Neural progenitor cell (in vitro differentiated cells): ENCODE measurements at places on chromosomes 1 and 21. TPM values are rescaled to one million over a fixed set of nuclear protein-coding genes. Genes with fewer than 3 reads are reported as not detected.

- DNase-seq: no peak
- no peaks in the 10 kb centered on the region for H3K4me1 ChIP-seq
- no peak within 1 kb of the TSS for H3K4me3 ChIP-seq
- H3K36me3 ChIP-seq: no peaks in the 10 kb centered on the region
- H3K27me3 ChIP-seq: no peaks in the 10 kb centered on the region
- H3K27ac ChIP-seq: no peak within 1 kb of the TSS
Observed at GRCh38 chr1:197066719-197067456, at the start of gene F13B. TSS of gene F13B (minus strand) at chr1:197067260. CDS start at chr1:197067223, 37 bp downstream.

GRCh38 chr1:56426587-56427381 lies 152.6 kb downstream of the PLPP3 start:
- no peak overlapping the region for H3K4me3 ChIP-seq
- H3K36me3 ChIP-seq: no peaks in the 10 kb centered on the region
- H3K4me1 ChIP-seq: peaks cover 47% of the 10 kb centered on the region
- no peak for DNase-seq
- no peaks in the 10 kb centered on the region for H3K27me3 ChIP-seq

DNA sequence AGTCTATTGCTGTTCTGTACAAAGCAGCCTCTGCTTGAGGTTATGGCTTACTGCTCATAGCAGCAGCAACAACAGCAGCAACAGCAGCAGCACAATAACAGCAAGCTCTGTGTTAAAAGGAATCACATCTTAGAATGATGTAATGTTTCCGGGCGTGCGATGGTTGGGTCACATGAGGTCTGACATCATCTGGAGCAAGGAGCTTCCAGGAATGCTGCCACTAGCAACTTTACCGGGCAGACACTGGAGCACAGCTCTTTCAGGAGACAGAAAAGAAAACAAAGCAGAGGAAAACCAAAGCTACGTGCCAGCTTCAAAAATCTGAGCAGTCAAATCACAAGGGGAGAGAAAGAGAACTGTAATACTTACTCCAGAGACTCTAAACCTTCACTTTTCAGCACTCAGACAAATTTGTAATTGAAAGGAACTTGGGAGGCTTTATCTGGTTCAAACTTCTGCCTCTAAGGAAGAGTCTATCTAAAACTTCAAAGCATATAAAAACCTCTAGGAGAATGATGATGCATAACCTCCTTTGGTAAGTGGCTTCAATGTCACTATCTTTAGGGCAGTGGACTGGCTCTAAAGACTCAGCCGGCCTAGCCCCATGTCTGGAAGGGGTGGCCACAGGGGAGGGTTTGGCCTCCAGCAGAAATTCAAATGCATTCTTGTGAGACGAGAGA lies 28.3 kb upstream of the RAB3GAP2 start:
- no peaks in the 10 kb centered on the region for H3K36me3 ChIP-seq
- peaks cover 9% of the 10 kb centered on the region for H3K4me1 ChIP-seq
- H3K27me3 ChIP-seq: no peaks in the 10 kb centered on the region
- no peak overlapping the region for H3K4me3 ChIP-seq
- no peak overlapping the region for H3K27ac ChIP-seq

GRCh38 chr1:214640431-214641213 lies 37.6 kb downstream of the CENPF start:
- no peak overlapping the region for H3K4me3 ChIP-seq
- no peaks in the 10 kb centered on the region for H3K4me1 ChIP-seq
- no peak for DNase-seq
- no peaks in the 10 kb centered on the region for H3K27me3 ChIP-seq

Gene SH2D1B
- not detected in 2 replicates for total RNA-seq

Gene KNCN
- not detected in 2 replicates for total RNA-seq
